NCI-H526 treated with DMSO at 0.1 percent for 48 hours (cell line): ENCODE measurements at places on chromosomes 12 and 14.
A peak's percentile ranks its signal among the peaks of the same experiment; 100 is the strongest.

- DNase-seq = no peak
Observed at GRCh38 chr12:68559984-68560850, 50.5 kb upstream of the RAP1B start.

- no peak for DNase-seq
Observed at GRCh38 chr12:4156317-4156716, 117.2 kb upstream of the CCND2 start.

DNA sequence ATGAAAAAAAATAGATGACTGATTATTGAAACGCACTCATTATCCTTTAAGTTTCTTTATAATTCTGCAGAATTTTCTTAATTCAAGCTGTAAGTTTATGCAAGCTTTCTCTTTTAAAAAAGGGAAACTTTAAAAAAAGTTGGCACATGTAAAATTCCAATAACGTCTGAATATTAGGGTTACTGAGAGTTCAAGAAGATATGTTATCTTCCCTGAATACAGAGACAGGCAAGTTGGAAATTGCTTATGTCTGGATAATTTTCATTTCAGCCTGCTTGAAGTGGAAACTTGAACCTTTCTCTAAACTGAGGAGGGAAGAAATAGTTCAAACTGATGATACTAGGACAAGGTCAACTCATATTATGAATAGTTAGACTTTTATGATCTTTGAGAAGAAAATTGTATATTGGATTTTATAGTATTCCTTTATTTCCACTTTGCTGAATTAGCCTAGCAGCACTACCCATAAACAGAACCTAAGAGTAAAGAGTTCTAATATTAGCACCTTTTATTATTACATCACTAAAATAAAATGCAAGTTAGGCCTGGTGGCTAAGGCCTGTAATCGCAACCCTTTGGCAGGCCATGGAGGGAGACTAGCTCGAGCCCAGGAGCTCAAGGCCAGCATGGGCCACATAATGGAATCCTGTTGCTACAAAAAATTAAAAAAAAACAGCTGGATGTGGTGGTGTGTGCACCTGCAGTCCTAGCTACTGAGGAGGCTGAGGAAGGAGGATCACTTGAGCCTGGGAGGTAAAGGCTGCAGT, 288.0 kb downstream of the TRHDE start:
- no peak for DNase-seq

- DNase-seq = peak; percentile 17
Observed at GRCh38 chr12:48542300-48542928, 17.0 kb downstream of the OR8S1 start.

DNA sequence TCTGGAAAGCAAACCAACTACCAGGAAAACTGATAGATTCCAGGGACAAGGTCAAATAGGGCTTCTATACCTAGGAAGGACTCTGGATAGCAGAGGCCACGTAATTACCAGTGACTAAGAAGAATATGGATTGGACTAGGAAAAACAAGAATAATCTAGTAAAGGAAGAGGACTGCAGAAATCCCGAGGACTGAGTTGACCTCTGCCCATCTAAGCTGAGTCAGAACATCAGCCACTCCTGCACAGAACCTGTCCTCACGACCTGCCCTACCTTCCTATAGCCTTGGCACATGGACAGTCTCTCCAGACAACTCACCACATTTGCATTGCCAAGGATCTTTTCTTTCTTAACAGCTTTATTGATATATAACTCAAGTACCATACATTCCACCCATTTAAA, 2.3 kb downstream of the OR6J1 start:
- no peak for DNase-seq

DNA sequence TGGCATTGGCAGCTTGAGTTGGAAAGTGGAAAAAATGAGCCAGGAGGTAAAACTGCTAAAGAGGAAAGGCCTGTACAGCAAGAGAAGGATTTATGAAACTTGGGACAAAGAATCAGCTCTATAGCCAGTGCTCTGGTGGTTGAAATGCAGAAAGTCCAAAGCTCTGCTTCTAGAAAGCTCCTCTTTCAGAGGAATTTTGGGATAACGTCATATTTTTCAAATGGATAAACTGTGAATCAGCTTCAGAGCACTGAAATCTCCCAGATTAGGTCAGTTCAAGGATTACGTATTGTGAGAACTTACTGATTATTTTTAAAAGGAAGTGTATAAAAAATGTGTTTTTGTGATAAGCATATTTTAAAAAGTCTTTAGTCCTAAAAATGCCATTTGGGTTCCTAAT, 203.1 kb upstream of the CNOT2 start:
- no peak for DNase-seq

- no peak for DNase-seq
Observed at GRCh38 chr12:48125985-48126384, 6.8 kb downstream of the PFKM start.

- DNase-seq = no peak
Observed at GRCh38 chr14:82731526-82731925, 1197.9 kb upstream of the SEL1L start.

DNA sequence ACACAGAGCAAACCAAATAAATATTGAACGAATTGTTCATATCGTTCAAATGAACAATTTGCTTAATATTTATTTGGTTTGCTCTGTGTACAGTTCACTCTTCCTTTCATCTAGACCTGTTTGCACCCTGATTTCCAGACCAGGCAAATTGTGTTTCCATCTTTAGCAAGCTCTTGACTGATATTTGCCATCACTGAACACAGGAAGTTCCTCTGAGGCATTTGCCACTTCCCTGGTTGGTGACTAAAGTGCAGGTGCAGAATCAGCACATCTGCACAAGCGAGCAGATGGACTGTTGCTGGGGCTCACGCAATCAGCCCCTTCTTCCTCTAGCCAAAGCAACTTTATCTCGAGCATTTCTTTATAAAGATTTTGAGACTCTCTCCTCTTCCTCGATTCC, 112.9 kb downstream of the DAAM1 start:
- no peak for DNase-seq

GRCh38 chr14:24436355-24437019, 6.1 kb downstream of the SDR39U1 start:
- DNase-seq = peak; percentile 33

GRCh38 chr14:54691525-54692283, 124.8 kb downstream of the SAMD4A start:
- DNase-seq = peak; percentile 5

GRCh38 chr12:128661226-128661569, 162.6 kb downstream of the SLC15A4 start:
- no peak for DNase-seq

GRCh38 chr14:44035707-44036106, 471.4 kb downstream of the FSCB start:
- DNase-seq = no peak

DNA sequence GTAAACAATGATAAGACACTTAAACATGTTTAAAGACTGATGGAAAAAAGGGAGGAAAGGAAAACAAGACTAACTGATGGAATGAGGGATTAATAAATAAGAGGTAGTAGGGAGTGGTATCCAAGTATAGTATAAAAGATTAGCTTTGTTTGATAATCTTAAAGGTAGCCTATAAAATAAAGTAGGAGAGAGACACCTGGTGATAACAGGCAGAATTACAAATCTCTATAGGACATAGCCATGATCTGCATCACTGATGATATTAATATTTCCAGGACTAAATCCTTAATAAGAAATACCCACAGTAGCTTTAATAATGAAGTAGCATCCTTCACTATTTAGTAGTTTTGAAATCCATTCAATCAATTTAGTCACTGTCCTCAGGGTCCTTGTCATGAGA, 30.4 kb downstream of the DLGAP5 start:
- no peak for DNase-seq

DNA sequence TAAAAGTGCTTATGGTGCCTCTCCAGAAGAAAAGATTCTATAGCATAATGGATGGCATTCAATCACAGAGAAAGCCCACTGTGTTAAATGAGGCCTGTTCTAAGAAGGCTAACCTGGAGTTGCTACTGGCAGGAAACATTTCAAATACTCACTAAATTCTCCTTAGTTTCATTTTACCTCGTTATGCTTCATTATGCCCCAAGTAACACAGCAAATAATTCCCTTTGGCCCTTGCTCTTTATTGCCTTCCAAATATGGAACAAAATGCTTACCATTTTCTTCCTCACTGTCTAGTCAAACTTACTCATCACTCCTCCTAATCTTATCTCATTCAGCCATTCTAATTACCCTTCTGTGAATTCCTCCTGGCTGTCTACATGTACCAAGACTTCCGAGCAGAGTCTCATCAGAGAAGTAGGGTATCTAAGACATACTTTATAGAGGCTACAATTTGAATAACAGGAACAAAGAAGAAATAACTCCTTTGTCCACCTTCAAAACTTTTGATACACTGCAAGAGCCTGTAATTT, 292.1 kb upstream of the CLEC14A start:
- DNase-seq = no peak

GRCh38 chr12:45743247-45743646, 13.7 kb downstream of the ARID2 start:
- DNase-seq = no peak

- no peak for DNase-seq
Observed at GRCh38 chr12:62632411-62632918, 165.8 kb downstream of the MON2 start.

- no peak for DNase-seq
Observed at GRCh38 chr14:61472801-61473376, 151.5 kb downstream of the PRKCH start.

DNA sequence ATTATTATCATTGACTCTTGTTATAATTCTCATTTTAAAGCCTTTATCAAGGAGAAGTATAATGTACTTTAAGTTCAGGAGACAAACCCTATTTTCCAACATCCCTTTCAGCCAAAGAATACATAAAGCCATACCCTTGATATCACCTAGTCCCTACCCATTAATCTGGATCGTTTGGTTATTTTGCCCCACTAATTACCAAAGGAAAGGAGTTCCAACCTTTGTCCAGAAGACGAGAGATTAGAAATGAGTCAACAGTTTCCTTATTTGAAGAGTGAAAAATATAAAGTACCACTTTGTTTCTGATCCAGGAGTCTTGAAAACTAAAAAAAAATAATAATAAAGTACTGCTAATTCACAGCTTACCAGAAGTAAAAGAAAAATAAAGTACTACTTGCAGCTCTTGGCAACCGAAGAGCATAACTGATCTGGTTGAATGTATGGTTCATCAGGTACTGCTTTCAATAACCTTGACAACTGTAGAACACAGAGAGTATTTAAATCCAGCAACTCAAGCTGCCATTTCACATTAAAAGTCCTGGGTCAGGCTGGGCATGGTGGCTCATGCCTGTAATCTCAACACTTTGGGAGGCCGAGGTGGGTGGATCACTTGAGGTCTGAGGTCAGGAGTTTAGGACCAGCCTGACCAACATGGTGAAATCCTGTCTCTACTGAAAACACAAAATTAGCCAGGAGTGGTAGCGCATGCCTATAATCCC, 33.7 kb downstream of the LIMA1 start:
- DNase-seq = no peak
